ENCODE measurements at places on chromosomes 6 and 20. TPM values are rescaled to one million over a fixed set of nuclear protein-coding genes. Genes with fewer than 3 reads are reported as not detected.

GRCh38 chr6:149293244-149293643 lies 24.3 kb upstream of the TAB2 start:
- no peak for DNase-seq

The COL9A3 gene
- total RNA-seq = 0.70 TPM

The KCTD20 gene
- 24.4 TPM for total RNA-seq

DNA sequence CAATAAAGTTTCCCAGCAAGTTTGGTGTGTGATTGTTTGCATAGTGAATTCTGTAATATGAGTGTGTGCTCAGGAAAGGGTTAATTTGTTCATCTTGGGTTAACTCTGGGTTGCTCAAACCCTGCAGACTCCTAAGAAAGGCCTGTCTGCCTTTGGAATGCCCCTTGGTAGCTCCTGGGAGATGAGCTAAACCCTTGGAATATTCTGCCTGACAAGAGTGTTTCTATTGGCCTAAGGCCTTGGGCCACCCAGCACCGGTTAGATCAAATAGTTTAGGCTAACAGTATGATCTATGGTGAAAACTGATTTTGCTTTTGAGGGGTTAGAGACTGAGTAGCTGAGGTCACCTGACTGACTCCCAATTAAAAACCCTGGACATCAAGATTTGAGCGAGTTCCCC lies 248.3 kb downstream of the GRM1 start:
- DNase-seq = no peak

- DNase-seq = no peak
Observed at GRCh38 chr6:14883921-14884320, 361.9 kb upstream of the JARID2 start.

The C6orf163 gene
- 3.8 TPM for total RNA-seq

DNA sequence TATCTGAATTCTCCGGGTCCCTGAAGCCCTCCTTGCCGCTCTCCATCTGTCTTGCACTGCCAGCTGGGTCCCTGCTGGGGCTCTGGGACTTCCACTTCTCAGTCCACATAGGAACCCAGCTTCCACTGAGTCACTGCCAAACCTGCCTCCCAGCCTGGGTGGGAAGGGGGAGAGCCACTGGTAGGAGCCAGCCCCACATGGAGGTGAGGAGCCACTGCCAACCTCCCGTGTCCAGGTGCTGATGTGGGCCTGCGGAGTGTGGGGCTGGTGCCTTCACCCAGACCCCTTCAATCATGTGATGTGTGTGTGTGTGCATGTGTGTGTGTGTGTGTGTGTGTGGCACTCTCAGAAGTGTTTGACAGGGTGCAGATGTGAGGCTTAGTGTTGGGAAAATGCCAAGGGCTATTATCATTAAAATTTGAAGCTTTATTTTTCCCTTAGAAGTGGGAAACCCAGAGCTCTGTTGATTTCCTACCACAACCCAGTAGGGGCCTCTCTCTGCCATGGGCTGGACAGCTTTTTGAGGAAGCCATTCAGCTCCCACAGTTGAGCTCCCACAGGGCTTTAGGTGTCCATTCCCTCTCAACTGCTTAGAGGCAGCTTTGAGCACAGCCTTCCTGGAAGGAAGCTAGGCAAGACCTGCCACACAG lies 9.3 kb upstream of the SGK2 start:
- DNase-seq = no peak

- no peak for DNase-seq
Observed at GRCh38 chr6:111799576-111800258, 73.5 kb downstream of the FYN start.

- DNase-seq = no peak
Observed at GRCh38 chr20:58418949-58419748, 30.1 kb downstream of the VAPB start.

The FGD2 gene
- total RNA-seq = 14.1 TPM

The LY6G6C gene
- not detected for total RNA-seq

The SIRPB2 gene
- total RNA-seq = 5.4 TPM

GRCh38 chr6:14075095-14075503 lies 42.5 kb upstream of the CD83 start:
- DNase-seq = no peak

DNA sequence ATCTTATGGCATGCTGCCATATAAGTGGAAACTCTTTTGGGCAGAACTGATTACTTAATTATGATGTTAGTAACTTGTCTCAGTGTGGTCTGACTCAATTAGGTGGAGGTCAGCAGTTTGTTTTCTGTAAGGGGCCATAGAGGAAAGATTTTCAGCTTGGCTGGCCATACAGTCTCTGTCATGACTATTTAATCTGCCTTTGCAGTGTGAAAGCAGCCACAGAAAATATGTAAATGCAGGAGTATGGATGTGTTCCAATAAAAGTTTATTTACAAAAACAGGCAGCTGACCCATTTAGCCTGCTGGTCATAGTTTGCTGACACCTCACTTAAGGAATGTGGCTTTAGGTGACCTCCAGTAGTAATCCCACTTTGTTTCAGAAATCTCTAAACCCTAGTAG lies 700.7 kb downstream of the EPM2A start:
- DNase-seq = no peak

DNA sequence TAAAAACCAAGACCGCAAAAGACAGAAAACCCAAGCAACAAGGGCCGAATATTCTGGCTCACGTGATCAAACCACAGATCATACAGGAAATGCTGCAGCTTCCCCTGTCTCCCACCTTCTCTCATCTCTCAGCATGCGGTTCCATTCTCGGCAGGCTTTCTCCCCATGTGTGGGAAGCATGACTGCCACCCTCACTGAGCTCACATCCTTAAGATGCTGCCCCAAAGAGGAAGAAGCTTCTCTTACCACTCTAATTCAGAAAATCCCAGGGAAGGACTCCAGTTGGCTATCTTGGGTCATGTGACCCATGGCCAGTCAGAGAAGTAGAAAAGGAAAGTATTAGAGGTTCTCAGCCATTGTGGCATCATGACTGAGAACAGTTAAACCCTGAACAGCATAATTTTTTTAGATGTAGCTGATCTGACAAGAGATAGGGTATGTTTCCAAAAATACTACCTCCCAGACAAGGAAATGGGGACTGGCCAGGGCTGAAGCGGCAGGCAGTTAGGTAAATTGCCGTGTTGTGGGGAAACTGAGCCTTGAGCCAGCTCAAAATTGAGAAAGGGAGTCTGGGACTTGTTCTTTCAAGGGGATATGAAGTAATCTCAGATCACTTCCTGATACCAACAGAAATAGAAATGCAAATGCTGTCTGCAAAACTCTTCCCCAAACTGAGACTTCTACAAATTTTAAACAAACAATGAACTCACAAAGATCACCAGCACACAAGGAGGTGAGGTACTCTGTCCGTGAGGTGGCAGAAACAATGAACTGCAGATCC lies 37.1 kb upstream of the GRM4 start:
- DNase-seq = no peak

DNA sequence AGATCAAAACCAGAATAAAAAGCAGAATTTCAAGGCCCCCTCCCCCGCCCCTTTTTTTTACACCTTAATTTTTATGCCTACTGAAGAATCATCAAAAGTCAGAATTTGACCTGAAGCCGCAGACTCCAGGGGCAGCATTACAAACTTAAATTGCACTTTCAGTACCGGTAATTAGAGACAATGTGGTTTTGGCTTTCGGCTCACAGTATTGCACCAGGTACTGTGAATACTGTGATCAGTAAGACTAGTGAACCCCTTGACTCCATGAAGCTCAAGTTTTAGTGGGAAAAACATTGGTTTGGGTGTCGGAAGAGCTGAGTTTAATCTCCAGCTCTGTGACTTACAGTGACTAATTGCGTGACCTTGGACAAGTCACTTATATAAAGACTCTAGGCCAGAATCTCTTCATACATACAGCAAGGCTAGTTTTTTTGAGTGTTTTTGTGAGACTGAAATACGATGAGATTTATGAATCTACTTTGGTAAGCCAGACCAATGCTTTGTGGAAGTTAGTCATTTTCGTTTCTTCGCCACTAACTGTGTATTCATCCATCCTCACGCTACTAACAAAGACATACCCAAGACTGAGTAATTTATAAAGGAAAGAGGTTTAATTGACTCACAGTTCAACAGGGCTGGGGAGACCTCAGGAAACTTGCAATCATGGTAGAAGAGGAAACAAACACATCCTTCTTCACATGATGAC lies 114.7 kb downstream of the SASH1 start:
- DNase-seq = no peak

The PSORS1C1 gene
- total RNA-seq = 2.4 TPM

DNA sequence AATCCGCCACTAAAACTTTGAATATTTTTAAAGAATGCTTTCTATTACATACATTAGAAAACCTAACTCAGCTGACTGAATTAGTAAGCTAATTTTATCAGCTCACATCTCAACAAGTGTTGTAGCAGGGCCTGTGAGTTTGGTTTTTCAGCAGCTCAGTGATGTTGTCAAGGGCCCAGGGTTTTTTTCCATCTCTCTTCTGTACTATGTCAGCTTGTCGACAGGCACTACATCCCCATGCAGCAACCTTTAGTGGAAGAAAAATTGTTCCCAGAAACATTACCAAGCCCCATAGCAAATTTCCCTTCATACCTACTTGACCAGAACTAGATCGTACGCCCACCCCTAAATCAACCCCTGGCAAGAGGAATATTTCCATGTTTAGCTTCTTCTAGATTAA lies 170.3 kb upstream of the TNFAIP3 start:
- DNase-seq = no peak

The TRIM10 gene
- 3.9 TPM for total RNA-seq

All from mucosa of descending colon (tissue), 3 donors.